Lung (tissue), 17 donors: ENCODE measurements at places on chromosomes 13 and 19.

DNA sequence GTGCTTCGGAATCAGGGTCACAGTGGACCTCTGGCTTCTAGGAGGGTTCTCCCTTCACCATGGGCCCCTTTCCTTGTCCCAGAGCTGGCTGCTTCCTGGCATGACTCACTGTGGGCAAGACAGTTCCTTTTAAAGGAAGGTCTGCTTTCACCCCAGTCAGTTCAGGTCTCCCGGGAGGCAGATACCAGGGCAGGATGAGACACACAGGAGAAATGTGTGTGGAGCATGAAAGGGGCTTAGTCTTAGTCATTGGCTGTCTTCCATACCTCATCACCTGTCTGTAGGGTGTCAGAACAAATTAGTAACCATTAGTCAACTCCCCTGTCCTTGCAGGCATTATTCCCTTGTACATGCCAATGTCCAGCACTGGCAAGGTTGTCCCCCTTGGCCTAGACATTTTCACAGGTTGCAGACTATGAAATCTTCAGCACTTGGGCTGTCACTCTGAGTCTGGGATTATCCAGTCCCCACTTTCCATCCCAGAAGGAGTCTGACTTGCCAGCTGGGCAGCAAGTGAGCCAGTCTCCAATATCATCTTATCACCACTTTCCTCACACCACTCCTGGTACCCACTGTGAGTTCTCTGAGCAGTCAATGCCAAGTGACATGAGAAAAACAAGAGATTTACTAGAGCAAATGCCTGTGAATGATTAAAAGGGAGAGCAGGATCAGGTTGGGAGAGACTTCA lies 76.8 kb upstream of the MEDAG start:
- DNase-seq = no peak

- peak; percentile 33 for DNase-seq
Observed at GRCh38 chr19:54428323-54429175, 13.3 kb downstream of the TTYH1 start.

DNA sequence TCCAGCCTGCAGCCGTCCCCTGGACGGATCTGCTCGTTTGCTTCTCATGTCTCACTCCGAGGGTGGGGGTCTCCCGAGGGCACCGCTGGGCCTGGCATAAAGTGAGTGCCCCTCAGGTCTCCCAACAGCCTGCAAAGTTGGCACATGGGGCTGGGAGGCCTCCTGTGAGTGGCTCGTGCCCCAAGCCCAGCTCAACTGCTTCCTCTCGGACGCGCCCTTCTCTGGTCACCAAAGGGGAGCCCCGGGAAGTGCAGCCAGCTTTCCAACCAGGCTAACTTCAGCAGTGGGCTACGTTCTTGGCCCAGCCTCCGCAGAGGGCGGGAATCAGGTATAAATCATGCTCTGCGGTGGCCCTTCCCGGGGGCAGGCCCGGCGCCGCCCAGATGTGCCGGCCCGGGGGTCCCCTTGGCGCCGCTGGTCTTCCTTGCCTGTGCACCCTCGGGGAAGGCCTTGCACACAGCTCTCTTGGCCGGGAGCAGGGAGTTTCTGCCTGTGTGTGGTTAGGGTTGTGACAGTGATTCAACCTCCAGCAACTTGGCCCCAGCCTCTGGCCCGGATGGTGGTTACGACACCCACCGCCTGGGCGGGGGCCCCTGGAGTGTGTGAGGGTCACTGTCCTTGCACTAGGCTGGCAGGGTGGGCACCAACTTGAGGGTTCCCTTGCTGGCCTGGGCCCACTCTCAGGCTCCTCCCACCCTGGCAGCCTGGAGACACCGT lies 20.7 kb downstream of the CEBPG start:
- no peak for DNase-seq

DNA sequence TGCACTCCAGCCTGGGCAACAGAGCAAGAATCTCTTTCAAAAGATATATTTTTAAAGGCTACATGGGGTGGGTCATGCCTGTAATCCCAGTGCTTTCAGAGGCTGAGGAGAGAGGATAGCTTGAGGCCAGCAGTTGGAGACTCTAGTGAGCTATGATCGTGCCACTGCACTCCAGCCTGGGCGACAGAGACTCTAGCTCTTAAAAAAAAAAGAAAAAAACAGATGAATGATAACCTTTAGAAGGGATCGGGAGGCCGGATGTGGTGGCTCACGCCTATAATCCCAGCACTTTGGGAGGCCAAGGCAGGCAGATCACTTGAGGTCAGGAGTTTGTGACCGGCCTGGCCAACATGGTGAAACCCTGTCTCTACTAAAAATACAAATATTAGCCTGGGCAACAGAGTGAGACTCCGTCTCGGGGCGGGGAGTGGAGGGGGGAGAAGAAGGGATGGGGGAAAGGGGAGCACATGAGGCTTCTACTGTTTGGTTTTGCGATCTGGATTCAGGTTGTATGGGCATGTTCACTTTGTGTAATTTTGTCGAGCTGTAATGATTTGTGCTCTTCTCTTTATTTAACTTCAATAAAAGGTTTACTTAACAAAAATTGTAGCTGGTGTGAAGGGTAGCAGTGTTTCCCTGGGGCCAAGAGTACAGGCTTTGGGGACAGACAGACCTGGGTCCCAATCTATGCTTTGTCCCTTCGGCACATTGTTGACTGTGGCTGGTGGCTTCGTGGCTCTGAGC lies 1.1 kb upstream of the PSMC4 start:
- no peak for DNase-seq

GRCh38 chr19:20165971-20166592 lies 932 bp upstream of the ZNF486 start:
- DNase-seq = peak; percentile 87
